ENCODE measurements at places on chromosomes 16 and 17.

- DNase-seq: no peak
Observed at GRCh38 chr16:67531247-67531646, 2.6 kb downstream of the RIPOR1 start.

- DNase-seq: peak; percentile 62
Observed at GRCh38 chr16:66894948-66895688, 14.8 kb downstream of the PDP2 start.

- no peak for DNase-seq
Observed at GRCh38 chr16:58176608-58177352, 21.1 kb downstream of the CSNK2A2 start.

DNA sequence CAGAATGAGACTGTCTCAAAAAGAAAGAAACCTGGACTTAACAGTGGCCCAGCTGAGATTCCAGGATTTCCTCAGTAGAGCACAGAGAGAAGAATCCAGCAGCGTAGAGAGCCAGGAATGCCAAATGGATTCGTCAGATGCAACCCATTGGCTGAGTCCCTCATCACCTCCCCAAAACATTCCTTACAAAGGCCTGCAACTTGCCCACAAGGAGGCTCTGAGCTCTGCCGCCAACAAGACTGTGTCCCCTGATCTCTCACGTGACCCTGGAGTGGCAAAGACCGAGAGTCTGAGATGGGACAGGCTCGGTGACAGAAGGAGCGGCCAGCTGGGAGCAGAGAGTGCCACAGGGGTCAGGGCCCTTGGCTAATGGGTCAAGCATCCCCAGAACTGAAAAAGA lies 6.9 kb upstream of the CHMP6 start:
- peak; percentile 97 for DNase-seq

DNA sequence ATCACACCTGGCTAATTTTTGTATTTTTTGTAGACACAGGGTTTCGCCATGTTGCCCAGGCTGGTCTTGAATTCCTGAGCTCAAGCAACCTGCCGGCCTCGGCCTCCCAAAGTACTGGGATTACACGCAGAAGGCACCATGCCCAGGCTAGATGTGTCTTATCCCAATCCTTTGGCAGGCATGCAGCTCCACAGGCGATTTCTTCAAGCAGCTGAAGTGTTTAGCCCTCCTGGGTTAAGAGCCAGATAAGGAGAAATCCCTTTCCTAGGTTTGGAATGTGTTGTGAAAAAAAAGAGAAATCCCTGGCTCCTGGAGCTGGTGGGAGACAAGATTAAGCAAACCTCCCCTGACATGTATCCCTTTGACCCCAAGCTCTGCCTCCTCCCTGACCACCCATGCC lies 2.1 kb upstream of the NHERF1 start:
- no peak for DNase-seq
